NCI-H446 treated with DMSO at 0.1 percent for 48 hours (cell line): ENCODE measurements at places on chromosomes 6 and 20.

GRCh38 chr6:25242567-25242966, 36.6 kb upstream of the CARMIL1 start:
- no peak for DNase-seq

DNA sequence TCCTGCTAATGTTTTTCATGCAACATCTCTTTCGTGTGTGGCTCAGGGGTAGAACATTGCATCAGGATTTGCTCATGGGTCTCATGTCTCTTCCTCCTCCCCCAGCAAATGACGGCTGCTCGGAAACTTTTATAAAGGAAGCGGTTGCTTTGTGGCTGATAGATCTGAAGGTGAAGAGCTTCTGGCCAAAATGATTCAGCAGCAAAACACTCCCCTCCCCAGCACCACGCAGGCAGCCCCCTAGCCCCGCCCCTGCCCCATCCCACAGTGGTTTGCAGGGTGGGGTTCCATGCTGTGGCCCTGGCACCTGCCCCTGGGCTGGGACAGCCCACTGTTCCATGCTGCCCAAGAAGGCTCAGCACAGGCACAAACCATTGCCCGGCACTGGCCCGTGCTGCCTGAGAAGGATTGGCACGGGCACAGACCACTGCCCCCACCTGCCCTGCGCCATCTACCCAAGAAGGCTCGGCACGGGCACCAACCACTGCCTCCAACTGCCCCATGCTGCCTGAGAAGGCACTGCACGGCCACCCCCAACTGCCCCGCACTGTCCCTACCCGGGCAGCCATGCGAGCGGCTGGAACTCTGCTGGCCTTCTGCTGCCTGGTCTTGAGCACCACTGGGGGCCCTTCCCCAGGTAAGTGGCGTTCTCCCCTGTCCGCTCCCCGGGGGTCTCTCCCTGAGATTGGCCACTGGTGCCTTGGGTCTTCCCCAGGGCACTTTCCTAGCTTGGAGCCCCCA, at the start of gene CST7:
Gene CST7 (plus strand): TSS at position 331 of the 741 bp plus-strand sequence. CDS start 237 bp downstream, at position 568.
- no peak for DNase-seq

GRCh38 chr20:13008761-13009681, at the start of gene SPTLC3:
TSS of gene SPTLC3 (plus strand) at chr20:13008972. CDS start at chr20:13009268, 296 bp downstream.
- no peak for DNase-seq

DNA sequence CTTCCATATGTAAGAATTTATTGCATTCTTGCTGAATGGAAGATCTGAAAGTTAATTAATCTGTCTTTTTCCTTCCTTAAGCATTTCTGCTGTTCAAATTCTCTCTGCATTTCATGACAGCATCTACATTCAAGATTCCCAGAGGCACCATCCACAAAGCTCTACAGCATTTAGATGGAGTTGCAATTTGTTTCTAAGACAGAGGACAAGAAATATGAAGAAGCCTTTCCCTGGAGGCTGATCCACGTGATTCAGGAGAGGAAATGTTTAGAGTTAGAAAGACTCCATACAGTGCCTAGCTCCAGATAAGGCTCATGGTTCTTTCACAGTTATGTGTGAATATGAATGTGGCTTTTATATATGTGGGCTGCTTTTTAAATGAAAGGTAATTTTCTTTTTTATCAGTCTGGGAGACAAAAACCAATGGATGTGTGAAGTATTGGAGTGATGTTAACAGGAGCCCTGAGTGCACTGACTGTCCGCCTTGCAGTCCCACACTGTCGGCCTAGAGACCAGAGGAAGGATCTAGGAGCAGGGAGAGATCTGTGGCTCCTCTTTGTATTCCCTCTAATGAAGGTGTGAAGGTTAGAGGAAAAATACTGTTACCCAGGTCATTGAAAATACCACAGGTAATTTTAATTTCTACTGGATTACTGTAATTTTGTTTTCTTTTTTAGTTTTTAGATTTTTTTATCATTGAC, 686.6 kb upstream of the GJE1 start:
- no peak for DNase-seq

DNA sequence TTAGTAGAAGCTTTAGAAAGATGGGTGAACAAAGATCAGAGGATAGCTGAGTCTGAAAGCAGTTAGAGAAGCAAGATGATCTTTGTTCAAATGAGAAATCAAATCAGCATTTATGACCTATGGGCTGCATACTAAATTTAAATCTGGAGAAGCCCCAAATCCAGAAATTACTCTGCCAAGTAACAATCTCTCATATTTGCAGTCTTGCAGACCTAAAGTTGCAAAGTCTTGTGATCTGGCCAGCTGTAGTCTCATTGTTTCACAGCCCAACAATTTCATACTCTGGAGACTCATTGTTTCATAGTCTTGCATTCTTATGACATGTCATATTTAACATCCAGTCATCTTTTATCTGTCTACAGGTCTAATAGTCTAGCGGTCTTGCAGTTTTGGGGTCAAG, 364.9 kb upstream of the RSPO3 start:
- no peak for DNase-seq

DNA sequence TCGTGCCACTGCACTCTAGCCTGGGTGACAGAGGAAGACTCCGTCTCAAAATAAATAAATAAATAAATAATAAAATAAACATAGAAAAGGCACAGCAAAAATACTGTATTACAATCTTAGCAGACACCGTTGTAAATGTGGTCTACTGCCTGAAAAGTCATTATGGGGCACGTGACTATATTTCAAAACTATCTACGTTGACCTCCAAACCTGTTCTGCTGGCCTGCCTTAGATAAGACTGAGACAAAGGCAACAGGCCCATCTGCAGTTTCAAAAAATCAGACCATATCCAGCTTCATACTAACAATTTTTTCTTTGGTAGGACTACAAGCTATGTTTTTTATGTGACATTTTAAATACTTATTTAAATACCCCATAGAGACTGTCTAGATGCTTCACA, 59.1 kb downstream of the AGPAT4 start:
- no peak for DNase-seq

DNA sequence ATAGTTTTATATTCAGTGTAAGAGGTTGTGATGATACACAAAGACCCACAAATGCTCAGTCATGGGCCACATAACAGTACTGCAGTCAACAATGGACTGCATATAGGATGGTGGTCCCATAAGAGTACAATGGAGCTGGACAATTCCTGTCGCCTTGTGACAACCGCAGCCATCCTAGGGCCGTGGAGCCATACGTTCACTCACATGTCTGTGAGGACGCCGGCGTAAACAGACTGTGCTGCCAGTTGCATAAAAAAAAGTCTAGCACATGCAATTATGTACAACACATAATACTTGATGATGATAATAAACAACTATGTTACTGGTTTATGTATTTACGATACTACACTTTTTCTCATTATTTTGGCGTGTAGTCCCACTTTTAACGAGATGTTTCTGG, 30.9 kb downstream of the BFSP1 start:
- DNase-seq, result no peak

DNA sequence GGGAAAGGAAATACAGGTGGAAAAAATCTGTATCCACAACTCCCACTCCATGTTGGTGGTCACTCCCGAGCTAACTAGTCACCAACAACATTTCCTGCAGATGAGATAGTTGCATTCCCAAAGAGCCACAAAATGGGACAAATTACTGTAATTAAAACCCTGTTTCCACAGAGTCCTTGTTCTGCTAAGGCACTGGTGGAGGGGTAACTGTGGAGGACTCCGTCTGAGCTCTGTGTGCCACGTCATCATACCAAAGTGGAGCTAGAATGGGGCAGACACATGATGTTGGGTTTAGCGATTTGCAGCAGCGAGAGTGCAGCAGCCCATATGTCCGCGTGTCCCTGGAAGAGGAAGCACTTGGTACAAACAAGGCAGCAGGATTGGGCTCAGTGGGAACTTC, 172.5 kb upstream of the KCNK16 start:
- DNase-seq, result no peak

GRCh38 chr6:157339432-157339831, 16.1 kb upstream of the TMEM242 start:
- DNase-seq, result no peak

DNA sequence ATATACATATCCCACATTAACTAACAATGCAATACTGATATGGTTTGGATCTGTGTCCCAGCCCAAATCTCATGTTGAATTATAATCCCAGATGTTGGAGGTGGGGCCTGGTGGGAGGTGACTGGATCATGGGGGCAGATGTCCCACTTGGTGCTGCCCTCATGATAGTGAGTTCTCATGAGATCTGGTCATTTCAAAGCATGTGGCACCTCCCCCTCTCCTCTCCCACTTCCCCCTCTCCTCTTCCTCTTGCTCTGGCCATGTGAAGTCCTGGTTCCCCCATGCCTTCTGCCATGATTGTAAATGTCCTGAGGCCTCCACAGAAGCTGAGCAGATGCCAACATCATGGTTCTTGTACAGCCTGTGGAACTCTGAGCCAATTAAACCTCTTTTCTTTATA, 71.2 kb downstream of the FYN start:
- no peak for DNase-seq

- no peak for DNase-seq
Measured at GRCh38 chr6:20159781-20160540, 52.3 kb downstream of the MBOAT1 start.

- DNase-seq, result no peak
Measured at GRCh38 chr6:42694586-42694985, 27.8 kb downstream of the PRPH2 start.

DNA sequence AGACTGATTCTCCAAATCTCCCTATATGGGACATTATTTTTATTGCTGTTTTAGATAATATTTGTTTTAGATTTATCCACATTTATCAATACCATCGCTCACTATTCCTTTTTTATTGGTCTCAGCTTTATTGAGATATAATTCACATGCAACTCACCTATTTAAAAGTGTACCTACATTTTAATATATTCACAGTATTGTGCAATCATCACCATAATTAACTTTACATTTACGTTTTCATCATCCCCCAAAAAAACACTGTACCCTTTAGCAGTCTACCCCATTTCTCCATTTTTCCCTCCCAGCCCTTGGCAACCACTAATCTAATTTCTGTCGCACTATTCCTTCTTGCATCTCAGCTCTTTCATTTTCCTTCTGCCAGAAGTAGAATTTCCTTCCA, 110.8 kb upstream of the HDAC2 start:
- no peak for DNase-seq

- no peak for DNase-seq
Measured at GRCh38 chr6:62805431-62805830, 405.8 kb upstream of the FKBP1C start.

- DNase-seq, result no peak
Measured at GRCh38 chr6:165831812-165832510, 168.9 kb upstream of the PDE10A start.

GRCh38 chr20:36465109-36466080, 75.9 kb upstream of the MYL9 start:
- DNase-seq, result no peak

DNA sequence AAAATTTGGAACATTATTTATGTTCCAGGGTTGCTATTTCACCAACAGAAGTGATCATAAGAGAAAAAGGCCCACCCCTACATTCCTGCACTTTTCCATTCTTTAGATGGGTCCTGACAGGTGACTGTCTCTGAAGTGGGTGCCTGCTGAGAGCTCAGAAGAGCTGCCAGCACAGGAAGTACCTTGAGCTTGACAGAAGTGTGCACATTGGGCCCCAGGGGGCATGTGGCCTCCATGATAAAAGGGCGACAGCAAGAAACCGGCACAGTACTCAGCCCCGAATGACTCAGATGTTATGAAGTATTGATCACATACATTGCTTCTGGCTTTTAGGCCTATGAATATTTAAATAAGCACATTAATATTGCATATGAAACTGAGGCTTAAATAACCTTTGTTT, 150.4 kb downstream of the PCSK2 start:
- DNase-seq, result no peak

- DNase-seq, result no peak
Measured at GRCh38 chr6:35047265-35048011, 93.7 kb downstream of the TCP11 start.

- DNase-seq, result no peak
Measured at GRCh38 chr6:169883316-169883715, 131.9 kb downstream of the ERMARD start.

DNA sequence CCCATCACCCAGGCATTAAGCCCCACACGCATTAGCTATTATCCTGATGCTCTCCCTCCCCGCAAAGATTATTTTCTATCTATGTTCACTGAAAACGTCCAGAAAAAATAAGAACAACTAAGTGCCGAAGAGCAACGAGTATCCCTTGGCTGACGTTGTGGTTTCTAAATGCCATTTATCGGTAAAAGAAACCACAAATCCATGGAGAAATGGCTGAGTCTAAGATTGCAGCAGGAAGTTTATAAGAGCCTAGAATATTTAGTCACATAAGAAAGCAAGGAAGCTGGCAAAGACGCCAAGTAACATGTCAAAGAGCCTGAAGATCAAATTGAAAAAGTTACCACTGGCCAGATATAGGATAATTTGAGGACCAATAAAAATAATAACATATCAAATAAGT, 18.1 kb upstream of the NOX3 start:
- no peak for DNase-seq

- no peak for DNase-seq
Measured at GRCh38 chr6:168121303-168121665, 42.3 kb upstream of the FRMD1 start.

- no peak for DNase-seq
Measured at GRCh38 chr20:54214566-54214965, 6.7 kb downstream of the PFDN4 start.

- no peak for DNase-seq
Measured at GRCh38 chr20:62519826-62520225, 44.0 kb upstream of the GATA5 start.

DNA sequence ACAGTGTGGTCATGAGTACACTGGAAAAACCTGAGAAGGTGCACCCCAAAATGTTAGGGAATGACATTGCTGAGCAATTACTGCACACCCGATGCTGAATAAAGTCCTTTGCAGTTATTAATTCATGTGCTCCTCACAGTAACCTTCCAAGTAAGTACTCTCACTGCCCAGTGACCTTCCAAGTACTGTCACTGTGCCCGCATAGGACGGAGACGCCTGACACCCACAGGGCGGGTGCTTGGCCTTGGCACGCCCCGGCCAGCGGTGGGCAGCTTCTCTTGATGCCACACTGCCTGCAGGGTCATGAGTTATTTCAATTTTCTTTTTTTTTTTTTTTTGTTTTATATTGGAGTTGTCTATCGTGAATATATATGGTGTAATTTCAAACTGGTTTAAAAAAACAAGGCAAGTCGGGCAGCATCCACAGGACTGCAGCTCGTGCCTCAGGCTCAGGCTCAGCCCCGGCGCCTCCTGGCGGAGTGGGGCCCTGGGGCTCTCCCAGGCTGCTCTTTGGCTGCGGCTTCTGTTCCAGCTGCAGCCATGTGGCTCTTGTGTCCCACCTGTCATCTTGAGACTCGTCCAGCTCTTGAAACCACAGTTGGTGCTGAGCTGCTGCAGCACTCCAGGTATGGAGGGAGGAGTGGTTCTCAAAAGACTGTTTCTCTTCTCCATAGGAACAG, 27.0 kb downstream of the PNLDC1 start:
- DNase-seq, result no peak

- DNase-seq, result no peak
Measured at GRCh38 chr20:57834306-57835073, 124.7 kb upstream of the PMEPA1 start.

- no peak for DNase-seq
Measured at GRCh38 chr6:66199171-66199570, 492.1 kb upstream of the EYS start.

GRCh38 chr6:147279427-147279826, 75.2 kb downstream of the STXBP5 start:
- DNase-seq, result no peak
